NCI-H1930 (cell line): ENCODE measurements at places on chromosomes 4 and X.

DNA sequence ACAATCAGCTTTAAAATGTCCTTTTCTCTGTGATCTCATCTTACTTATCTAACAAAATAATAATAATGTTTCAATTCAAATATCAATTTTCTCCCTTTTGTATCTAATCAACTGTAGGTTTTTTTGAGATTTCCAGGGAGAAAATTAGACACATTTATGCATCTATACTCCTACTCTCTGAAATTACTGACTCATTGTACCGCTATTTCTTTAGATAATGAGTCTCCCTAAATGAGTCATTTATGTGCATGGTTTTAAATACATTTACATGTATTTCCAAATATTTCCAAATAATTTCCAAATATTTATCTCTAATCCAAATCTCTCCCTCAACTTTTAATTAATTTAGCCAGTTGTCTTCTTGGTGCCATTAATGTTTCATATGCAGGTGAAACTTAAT lies 621.0 kb downstream of the TECRL start:
- no peak for DNase-seq

DNA sequence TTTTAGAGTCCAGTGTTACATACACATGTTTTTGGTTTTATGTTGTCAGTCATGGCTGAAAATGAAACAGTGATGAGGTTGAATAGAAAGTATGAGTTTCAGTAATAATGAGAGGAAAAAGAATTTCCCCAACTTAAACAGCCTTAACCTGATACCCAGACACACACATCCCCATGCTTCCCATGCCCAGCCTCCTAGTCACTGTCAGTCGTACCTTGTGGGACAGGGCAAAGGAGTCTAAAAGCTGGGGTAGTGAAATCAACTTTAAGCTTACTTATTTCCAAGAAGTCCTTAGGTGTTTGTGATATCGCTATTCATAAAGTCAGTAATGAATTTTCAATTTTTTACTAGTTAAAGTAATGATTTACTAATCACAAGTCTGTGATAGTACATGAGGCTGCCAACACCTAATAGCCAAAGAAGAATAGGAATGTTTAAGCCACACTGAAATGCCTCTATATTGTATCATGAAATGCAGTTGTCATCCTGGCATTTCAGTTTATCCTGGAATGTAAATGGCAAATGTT lies 24.3 kb upstream of the GPR34 start:
- DNase-seq, result no peak

GRCh38 chrX:96430756-96431455 lies 253.7 kb upstream of the DIAPH2 start:
- DNase-seq, result no peak

DNA sequence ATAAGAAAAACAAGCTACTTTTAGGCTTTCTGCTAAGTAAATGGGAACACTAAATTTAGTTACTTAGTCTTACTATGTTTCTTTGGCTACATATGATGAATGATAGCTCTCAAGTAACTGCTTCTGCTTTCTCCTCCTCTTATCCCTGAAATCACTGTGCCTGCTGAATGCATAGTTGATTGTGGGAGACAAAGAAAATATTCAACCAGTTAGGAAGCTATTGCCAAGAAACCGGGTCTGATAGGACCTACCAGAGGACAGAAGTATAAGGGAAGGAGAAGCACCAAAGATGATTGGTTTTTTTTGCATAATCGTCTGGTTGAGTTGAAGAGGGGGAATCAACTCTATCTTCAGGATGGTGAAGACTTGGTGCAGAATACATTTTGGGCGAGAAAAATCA lies 28.0 kb upstream of the NDUFC1 start:
- no peak for DNase-seq

- DNase-seq, result no peak
Measured at GRCh38 chrX:97563531-97564133, 679.9 kb downstream of the RPA4 start.

DNA sequence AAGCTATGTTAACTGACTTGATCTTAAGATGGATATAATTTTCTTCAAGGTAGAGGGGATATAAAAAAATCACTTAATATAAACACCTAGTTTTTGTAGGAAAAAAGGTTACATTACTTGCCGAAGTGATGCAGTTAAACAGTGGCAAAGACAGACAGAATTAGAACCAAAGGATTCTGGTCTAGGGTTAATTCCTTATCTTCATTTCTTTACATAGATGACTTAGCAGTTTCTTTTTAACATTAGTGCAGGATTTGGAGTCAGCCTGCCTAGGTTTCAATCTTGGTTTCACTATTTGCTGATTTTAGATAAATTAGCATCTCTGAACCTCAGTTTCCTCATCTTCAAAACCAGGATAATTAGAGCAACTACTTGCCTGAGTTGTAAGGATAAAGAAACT lies 14.3 kb downstream of the ZAR1 start:
- no peak for DNase-seq

GRCh38 chr4:7641712-7642111 lies 207.0 kb upstream of the PSAPL1 start:
- no peak for DNase-seq

DNA sequence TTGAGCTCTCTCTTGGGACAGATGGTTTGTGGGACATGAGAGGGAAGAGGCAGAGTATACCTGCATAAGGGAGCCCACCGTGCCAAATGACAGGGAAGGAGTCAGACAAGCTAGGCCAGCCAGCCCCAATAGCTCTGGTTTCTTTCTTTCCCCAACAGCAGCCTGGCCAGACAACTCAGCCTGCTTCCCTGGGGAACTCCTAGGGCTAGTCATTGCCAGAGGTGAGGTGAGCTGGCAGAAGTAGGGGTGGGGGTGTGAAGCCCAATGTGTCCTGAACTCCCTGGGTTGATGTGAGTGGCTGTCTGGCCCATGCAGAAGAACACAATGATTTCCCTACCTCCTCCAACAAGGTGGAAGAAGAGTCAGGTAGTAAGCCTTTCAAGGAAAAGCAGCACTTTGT lies 135.5 kb downstream of the AMMECR1 start:
- DNase-seq, result no peak

DNA sequence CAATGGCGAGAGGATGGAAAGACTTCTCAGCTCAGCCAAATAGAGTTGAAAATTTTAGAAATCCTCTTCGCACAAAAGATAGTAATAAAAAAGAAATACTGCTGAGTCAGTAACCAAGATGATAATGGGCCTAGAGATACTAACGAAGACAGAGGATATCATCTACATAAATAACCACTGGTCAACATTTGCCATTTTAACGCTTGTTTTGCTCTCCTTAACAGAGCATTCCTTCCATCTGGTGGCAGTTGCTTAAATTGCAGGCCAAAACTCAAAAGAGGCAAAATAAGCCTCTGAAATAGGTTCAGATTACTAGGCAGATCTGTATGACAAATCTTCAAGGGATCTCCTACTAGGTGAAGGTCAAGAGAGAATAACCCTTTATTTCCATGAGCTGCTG lies 51.7 kb upstream of the MCF2 start:
- no peak for DNase-seq

- DNase-seq, result no peak
Measured at GRCh38 chrX:41956027-41956426, 32.7 kb upstream of the CASK start.

- DNase-seq, result no peak
Measured at GRCh38 chr4:4849524-4850193, 9.8 kb upstream of the MSX1 start.

DNA sequence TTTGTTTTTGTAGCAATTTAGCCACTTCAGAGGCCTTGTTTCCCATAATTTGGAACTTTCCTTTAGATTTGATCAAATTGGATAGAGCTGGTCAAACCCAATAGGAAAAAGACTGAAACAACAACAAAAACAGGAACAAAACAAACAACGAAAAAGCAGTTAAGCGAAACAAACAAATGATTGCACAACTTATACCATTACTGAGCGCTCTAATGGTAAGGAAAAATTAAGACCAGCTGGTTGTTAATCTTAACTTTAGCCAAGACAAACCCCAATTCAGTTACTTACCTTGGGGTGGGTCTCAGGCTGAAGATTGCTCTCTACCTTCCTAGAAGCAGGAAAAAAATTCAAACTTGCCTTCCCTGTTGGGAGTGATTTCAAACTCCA lies 38.3 kb downstream of the SPCS3 start:
- no peak for DNase-seq

DNA sequence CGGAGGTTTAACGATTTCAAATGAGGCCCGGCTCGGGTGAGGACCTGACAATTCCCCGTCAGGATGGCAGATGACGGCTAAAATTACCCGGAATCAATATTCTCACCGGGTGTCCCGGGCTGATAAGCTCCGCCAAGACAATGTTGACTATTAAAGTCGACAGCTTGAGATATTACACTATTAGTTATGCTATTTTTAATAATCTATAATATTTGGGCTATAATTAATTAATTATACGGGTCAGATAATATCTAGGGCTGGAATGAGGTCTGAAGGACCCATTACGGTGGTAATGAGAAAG lies 9.4 kb upstream of the NKX1-1 start:
- no peak for DNase-seq

- DNase-seq, result no peak
Measured at GRCh38 chr4:148068065-148068911, 336.4 kb downstream of the ARHGAP10 start.

- no peak for DNase-seq
Measured at GRCh38 chr4:139532947-139533346, 23.1 kb downstream of the SETD7 start.

DNA sequence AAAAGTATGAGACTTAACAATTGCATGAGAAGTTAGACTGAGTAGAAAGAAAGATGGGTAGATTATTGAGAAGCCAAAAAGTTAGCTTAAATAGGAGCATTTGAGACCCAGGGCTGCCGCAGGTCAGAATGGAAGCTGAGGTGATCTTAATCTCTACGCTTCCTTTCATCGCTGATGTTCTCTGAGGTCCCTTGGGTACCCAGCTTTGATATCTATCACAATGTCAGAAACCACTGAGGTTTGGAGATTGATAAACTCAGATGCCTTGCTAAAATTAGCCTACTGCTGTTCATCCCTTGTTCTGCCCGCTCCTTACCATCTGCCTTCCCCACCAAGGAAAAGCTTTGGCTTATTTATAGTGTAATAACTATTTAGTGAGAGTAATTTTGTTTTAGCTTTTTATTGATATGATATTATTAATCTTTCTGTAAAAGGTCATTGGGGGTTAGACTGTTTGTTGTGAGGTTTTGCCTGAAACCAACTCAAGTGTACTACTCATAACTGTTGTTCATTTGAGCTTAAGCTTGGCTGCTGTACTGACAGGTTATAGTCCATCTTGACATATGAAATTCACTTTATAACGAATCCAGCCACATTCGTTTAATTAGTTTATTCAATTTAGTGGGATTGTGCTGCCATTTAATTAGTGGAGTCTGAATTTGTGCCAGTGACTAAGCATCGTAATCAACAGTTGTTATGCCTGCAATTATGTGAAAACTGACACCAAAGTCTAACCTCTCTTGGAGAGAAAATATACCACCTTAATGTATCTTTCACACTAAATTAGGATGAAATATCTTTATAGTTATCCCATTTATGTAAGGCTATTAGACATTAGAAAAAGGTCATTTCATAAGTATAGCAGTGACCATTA lies 15.1 kb downstream of the MCUB start:
- DNase-seq, result peak; percentile 38

GRCh38 chr4:152032722-152033131 lies 271.9 kb upstream of the GATB start:
- no peak for DNase-seq

DNA sequence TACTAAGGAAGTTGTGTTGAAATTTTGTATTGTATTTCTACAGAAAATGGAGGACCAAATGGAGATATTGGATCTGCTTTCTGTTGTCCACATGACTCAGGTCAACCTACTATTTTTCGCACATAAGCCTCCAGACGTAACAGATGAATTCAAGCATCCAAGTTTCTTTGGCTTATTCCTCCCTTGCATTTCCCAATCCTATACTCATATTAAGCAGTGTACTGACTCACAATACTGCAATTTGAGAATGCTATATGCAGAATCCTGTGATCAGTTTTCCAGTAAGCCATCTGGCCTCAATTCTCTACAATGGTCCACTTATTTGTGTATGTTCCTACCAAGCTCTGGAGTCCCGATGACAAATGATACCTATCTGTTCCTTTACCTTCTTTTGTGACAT lies 75.7 kb downstream of the ASB9 start:
- no peak for DNase-seq

DNA sequence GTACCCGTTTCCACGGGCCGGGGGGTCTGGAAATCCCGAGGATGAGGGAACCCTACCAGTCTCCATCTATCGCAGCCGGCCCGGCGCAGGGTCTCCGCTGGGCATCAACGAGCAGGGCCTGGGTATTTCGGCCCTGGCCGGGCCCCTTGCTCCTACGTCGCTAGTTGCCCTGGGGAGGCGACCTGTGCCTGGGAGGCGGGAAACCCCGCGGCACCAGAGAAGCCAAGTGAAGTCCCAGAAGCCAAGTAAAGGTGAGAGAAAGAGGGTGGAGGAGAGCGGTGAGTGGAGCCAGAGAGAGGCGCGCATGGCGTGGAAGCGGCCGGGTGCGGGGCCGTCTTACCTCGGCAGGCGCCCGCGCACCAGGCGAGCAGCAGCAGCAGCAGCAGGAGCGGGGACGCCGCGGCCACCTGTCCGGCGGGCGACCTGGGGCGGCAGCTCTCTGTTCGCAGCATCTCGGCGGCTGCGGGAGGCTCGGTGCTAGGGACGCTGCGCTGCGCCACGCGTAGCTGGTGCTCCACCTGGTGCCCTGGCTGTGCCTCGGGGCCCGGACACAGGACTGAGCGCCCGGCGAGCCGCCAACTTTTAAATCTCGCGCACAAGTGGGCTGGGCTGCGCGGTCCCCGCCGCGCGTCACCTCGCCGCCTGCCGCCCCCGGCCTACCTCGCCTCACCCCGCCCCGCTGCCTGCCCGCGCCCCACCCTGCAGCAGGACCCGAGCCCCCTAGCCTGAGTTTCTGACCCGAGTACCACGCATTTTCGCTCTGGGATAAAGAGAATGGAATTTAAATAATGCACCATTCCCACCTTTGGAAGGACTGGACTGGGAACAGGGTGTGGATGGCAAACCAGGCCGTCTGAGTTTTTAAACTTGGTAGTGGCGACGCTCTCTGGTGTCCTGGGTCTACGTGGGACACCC lies at the start of gene NMU:
NMU (minus strand) TSS at position 558 of the 915 bp plus-strand sequence; CDS start at position 452, 106 bp downstream.
- DNase-seq, result peak; percentile 62

GRCh38 chr4:139919004-139919403 lies 235.0 kb downstream of the MAML3 start:
- no peak for DNase-seq

DNA sequence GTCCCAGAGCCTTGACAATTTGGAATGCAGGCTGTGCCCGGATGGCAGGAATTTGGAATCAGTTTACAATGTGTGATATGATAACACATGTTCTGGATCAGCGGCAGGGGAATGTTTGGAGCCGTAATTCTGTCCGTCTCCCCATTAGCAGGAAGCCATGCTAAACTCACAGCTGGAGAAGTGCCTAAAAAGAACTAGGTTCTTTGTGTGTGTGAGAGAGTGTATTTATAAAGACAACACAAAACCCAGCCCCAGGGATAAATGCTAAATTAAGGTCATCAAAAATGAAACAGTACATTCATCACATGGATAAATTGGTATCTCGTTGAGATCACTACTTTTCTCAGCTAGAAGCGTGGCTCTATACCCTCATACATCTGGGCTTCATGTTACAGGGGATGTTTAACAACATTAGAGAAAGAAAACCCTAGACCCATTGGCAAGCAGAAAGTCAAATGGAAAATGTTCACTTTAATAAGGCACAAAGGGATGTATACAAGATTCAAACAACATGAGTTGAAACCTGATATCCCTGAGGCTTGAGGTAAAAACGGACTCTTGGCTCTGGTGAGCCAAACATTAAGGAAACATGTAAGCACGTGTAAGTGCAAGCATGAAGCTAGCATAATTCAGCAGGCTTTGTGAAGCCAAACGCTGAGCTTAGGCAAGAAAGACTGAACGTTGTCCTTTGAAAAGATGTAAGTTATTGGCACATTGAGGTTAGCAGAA lies 18.0 kb upstream of the TMEM131L start:
- DNase-seq, result peak; percentile 64

GRCh38 chrX:21276736-21277433 lies 97.3 kb upstream of the CNKSR2 start:
- no peak for DNase-seq
